ENCODE measurements at places on chromosomes 16 and 17. TPM values are rescaled to one million over a fixed set of nuclear protein-coding genes. Genes with fewer than 3 reads are reported as not detected.

DNA sequence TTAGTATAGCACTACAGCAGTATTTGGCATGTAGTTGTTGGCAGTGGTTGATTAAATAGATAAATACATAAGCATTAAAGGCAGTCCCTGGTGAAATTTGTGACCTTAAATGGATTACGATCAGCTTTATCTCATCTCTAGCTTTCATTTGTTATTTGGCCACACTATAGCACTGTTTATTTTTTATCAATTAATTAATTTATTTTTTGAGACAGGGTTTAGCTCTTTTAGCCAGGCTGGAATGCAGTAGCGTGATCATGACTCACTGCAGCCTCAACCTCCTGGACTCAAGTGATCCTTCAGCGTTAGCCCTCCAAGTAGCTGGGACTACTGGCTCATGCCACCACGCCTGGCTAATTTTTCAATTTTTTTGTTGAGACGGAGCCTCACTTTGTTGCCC lies 18.7 kb upstream of the ARHGAP17 start:
- no peak for DNase-seq

- DNase-seq = no peak
Observed at GRCh38 chr17:60896996-60897395, 219.3 kb downstream of the BCAS3 start.

- no peak for DNase-seq
Observed at GRCh38 chr17:41333098-41333497, 17.5 kb downstream of the KRT33A start.

DNA sequence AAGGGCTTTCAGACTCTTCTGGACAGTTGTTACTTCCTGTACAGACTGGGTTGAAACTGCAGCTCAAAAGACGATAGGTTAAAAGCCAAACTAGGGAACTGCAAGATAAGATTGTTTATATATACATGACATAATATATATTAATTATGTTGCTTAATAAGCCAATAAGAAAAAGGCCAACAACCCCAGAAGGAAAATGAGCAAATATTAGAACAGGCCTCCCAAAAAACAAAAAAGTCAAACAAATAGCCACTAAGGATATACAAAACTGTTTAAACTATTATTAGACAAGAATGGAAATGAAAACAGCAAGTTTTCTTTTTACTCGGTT lies 495 bp upstream of the CMTR2 start:
- no peak for DNase-seq

- no peak for DNase-seq
Observed at GRCh38 chr16:46573008-46573833, 48.0 kb downstream of the SHCBP1 start.

- no peak for DNase-seq
Observed at GRCh38 chr16:19810817-19811731, 73.6 kb downstream of the GPRC5B start.

- no peak for DNase-seq
Observed at GRCh38 chr17:1347589-1348323, 52.3 kb downstream of the YWHAE start.

- peak; percentile 38 for DNase-seq
Observed at GRCh38 chr16:19785081-19785480, 67.0 kb downstream of the IQCK start.

GRCh38 chr17:7249830-7250229 lies 1.7 kb downstream of the CTDNEP1 start:
- no peak for DNase-seq

- DNase-seq = no peak
Observed at GRCh38 chr16:74680681-74681080, 14.0 kb upstream of the RFWD3 start.

IKZF3 gene
- 0.63 TPM for total RNA-seq

NECAB2 gene
- 12.9 TPM for total RNA-seq

PRAC2 gene
- not detected for total RNA-seq

HOXB13 gene
- 0.08 TPM for total RNA-seq

KCNJ18 gene
- total RNA-seq = not detected

Data from left lobe of liver (tissue), 2 donors.